Brain (organoid and tissue), 16 donors: ENCODE measurements at places on chromosomes 2 and 18. TPM values are rescaled to one million over a fixed set of nuclear protein-coding genes. Genes with fewer than 3 reads are reported as not detected.

CTAGE1 gene
- not detected for polyA plus RNA-seq

C1QL2 gene
- 5.2 TPM for polyA plus RNA-seq

COL4A3 gene
- polyA plus RNA-seq: 0.15 TPM

RAPH1 gene
- polyA plus RNA-seq: 7.3 TPM

PSMA8 gene
- polyA plus RNA-seq: not detected

GATA6 gene
- not detected for polyA plus RNA-seq

TMEFF2 gene
- 7.2 TPM for polyA plus RNA-seq

UGT1A10 gene
- polyA plus RNA-seq: not detected

MCEE gene
- 7.3 TPM for polyA plus RNA-seq

STPG4 gene
- not detected for polyA plus RNA-seq

PTPRM gene
- 11.6 TPM for polyA plus RNA-seq

GREB1L gene
- 0.27 TPM for polyA plus RNA-seq

GPC1 gene
- 52.7 TPM for polyA plus RNA-seq

GDF7 gene
- polyA plus RNA-seq: 0.10 TPM

EHBP1 gene
- polyA plus RNA-seq: 15.9 TPM

DLX1 gene
- polyA plus RNA-seq: 0.63 TPM

UGP2 gene
- 59.3 TPM for polyA plus RNA-seq

ANKRD29 gene
- polyA plus RNA-seq: 1.2 TPM

BCL11A gene
- 22.7 TPM for polyA plus RNA-seq

TUBA3E gene
- not detected for polyA plus RNA-seq

FEV gene
- 5.9 TPM for polyA plus RNA-seq

TACR1 gene
- polyA plus RNA-seq: 0.32 TPM

EMILIN1 gene
- polyA plus RNA-seq: 6.2 TPM

BAZ2B gene
- 14.7 TPM for polyA plus RNA-seq

SERPINB11 gene
- polyA plus RNA-seq: not detected

SAG gene
- polyA plus RNA-seq: not detected

ADAM23 gene
- polyA plus RNA-seq: 6.0 TPM

LDLRAD4 gene
- 20.2 TPM for polyA plus RNA-seq

FLACC1 gene
- polyA plus RNA-seq: not detected

GALNT5 gene
- not detected for polyA plus RNA-seq

TAF4B gene
- 0.12 TPM for polyA plus RNA-seq

CCDC102B gene
- polyA plus RNA-seq: 3.0 TPM

PASK gene
- 6.2 TPM for polyA plus RNA-seq

DNAJC5G gene
- polyA plus RNA-seq: not detected
